EH (cell line): ENCODE measurements at places on chromosomes 6 and 20.

- DNase-seq, result peak; percentile 75
Observed at GRCh38 chr6:87066449-87067333, 28.2 kb downstream of the CGA start.

DNA sequence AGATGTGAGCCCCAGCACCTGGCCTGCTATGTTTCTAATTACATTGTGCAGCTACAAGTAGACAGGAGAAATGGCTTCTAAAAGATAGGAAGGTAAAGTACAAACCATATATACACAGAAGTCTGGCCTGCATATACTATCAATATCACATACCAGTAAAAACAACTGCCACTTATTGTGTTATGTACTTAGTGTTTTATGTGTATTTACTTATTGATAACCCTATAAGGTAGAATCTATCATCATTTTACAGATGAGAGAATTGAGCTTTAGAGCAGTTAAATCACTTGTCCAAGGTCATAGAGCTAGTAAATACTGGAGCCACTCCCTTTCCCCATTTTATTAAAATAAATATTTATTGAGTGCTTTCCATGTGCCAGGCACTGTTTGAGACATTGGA lies 102.4 kb upstream of the PRDM1 start:
- DNase-seq, result no peak

- peak; percentile 70 for DNase-seq
Observed at GRCh38 chr6:136782021-136782770, 10.1 kb downstream of the MAP3K5 start.

GRCh38 chr20:54345301-54345724 lies 130.1 kb upstream of the DOK5 start:
- DNase-seq, result peak; percentile 92

DNA sequence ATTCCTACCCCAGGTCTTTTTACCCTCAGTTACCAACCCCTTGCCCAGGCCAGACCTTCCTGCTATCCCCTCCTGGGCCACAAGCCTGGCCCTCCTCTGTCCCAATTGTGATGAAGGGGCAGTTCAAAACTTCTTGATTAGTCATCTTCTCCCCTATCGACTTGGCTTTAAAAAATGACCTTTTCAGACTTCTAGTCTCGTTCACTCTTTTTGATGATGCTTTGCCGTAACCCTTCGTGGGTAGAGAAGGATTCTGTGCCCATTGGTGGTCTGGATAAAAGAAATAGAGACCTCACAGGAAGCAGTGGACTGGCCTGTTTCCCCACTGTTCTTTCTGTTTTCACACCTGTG lies 5.5 kb downstream of the VEGFA start:
- DNase-seq, result no peak
